ENCODE measurements at places on chromosomes 2 and 18.

- DNase-seq: peak; percentile 82
Measured at GRCh38 chr2:229445019-229445418, 173.9 kb upstream of the PID1 start.

- DNase-seq: no peak
Measured at GRCh38 chr2:102662833-102663232, 43.5 kb downstream of the SLC9A2 start.

DNA sequence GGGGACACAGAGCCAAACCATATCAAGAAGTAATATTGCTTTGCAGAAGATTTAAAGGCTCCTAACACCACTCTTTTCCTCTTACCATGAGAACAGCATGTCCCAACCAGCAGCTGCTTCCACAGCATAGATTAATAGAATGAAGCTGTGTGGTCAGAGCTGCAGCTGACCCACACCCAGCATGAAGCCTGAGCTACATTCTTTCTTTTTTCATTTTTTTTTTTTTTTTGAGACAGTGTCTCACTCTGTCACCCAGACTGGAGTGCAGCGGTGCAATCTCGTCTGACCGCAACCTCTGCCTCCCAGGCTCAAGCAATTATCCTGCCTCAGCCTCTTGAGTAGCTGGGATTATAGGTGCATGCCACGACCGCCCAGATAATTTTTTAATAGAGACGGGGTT, 289.8 kb downstream of the RAD51AP2 start:
- no peak for DNase-seq

- DNase-seq: no peak
Measured at GRCh38 chr18:76396792-76397191, 98.2 kb downstream of the ZNF516 start.

- no peak for DNase-seq
Measured at GRCh38 chr2:155169317-155169716, 470.8 kb downstream of the KCNJ3 start.

- DNase-seq: no peak
Measured at GRCh38 chr2:29110916-29111535, 4.2 kb upstream of the CLIP4 start.

DNA sequence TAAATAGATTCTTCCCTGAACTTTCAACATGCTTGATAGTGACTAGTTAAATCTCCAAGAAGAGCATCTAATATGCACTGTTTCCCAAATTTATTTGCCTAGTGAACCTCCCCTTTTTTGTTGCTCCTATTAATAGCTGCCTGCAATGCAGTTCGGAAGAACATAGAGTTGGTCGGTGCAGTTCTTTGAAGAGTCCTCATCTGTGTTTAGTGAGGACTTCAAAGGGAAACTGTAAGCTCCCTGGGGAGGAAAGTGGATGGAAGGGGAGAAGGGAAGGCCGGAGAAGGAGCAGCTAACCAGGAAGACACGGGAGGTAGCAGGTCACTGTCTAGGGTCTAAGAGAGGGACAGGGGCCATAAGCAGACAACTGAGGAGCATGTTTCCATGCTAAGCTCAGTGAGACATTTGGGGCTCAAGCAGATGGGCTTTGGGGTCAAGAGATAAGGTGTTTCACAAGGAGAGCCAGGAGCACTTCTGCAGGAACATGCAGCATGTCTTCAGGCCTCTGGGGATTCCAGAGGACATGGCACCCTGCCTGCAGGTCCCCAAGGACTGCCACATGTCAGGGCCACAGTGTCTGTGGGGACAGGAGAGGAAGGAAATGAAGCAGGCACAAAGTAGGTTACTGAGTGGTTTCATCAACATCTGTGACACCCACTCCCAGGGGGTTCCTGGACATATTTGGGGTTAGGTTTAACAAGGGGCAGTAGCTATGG, 48.7 kb upstream of the ANXA4 start:
- no peak for DNase-seq
